Upper lobe of right lung (tissue), 1 donor: ENCODE measurements at places on chromosomes 11 and 22. TPM values are rescaled to one million over a fixed set of nuclear protein-coding genes. Genes with fewer than 3 reads are reported as not detected.

The APOL5 gene
- not detected for total RNA-seq

The ACTN3 gene
- not detected for total RNA-seq

- H3K27me3 ChIP-seq: no peaks in the 10 kb centered on the region
- no peak for DNase-seq
- no peak overlapping the region for H3K4me3 ChIP-seq
- H3K36me3 ChIP-seq: no peaks in the 10 kb centered on the region
- no peaks in the 10 kb centered on the region for H3K4me1 ChIP-seq
Observed at GRCh38 chr11:133659538-133660201, 127.4 kb upstream of the OPCML start.

GRCh38 chr22:45319324-45319685, 9.6 kb downstream of the FAM118A start:
- H3K4me3 ChIP-seq: no peak overlapping the region
- H3K36me3 ChIP-seq: peaks cover 19% of the 10 kb centered on the region
- no peak for DNase-seq
- peaks cover 32% of the 10 kb centered on the region for H3K4me1 ChIP-seq
- H3K27me3 ChIP-seq: no peaks in the 10 kb centered on the region
- peak overlapping the region; percentile 70 for H3K27ac ChIP-seq

- H3K27me3 ChIP-seq: no peaks in the 10 kb centered on the region
- no peak overlapping the region for H3K4me3 ChIP-seq
- H3K4me1 ChIP-seq: peaks cover 17% of the 10 kb centered on the region
- DNase-seq: no peak
- peaks cover 48% of the 10 kb centered on the region for H3K36me3 ChIP-seq
- H3K27ac ChIP-seq: no peak overlapping the region
Observed at GRCh38 chr11:71454470-71455113, 1.6 kb downstream of the NADSYN1 start.

GRCh38 chr11:77966338-77966737, 28.1 kb downstream of the INTS4 start:
- no peaks in the 10 kb centered on the region for H3K27me3 ChIP-seq
- peaks cover 15% of the 10 kb centered on the region for H3K36me3 ChIP-seq
- H3K4me1 ChIP-seq: no peaks in the 10 kb centered on the region

DNA sequence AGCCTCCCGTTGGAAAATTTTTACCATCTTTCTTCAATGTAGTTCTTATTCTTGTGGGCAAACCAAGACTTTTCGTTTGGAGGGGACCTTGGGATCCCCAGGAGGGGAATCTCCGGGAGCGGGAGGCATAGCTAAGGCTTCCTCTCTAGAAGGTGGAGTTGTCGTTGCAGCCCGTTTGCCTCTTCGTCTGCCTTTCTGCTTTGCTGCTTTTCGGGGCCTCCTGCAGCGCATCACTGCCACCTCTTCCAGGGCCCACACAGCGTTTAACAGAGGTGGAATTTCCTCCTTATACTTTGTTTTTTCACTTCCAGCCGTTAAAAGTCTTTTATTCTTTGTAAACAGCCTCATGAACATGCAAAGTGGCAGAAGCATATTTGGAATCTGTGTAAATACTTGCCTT, 3.5 kb upstream of the IFITM3 start:
- H3K36me3 ChIP-seq: no peaks in the 10 kb centered on the region
- H3K27me3 ChIP-seq: no peaks in the 10 kb centered on the region
- no peak overlapping the region for H3K4me3 ChIP-seq
- peaks cover 43% of the 10 kb centered on the region for H3K4me1 ChIP-seq
- peak overlapping the region; percentile 75 for H3K27ac ChIP-seq

DNA sequence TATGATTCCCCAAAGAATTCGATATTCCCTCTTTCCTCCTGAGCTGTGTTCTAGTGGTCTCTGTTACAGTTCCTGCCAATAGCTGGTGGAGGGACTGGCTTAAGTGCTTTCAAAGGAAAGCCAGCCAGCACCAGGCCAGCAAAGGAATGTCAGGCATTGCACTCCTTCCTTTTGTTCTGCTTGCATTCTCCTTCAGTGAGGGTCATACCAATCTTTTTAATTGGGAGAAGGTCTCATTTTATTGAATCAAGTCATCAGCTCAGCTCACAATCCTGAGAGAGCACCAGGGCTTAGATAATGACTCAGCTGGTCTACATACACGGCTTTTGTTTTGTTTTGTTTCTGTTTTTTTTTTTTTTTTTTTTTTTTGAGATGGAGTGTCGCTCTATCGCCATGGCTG, 222.9 kb downstream of the NAV2 start:
- peaks cover 16% of the 10 kb centered on the region for H3K36me3 ChIP-seq
- no peak overlapping the region for H3K27ac ChIP-seq
- H3K4me1 ChIP-seq: no peaks in the 10 kb centered on the region
- H3K4me3 ChIP-seq: no peak overlapping the region

- H3K36me3 ChIP-seq: no peaks in the 10 kb centered on the region
- no peak overlapping the region for H3K27ac ChIP-seq
- no peaks in the 10 kb centered on the region for H3K4me1 ChIP-seq
- H3K4me3 ChIP-seq: no peak overlapping the region
- no peak for DNase-seq
Observed at GRCh38 chr22:20909543-20910303, 7.5 kb upstream of the CRKL start.

- peaks cover 41% of the 10 kb centered on the region for H3K27me3 ChIP-seq
- H3K4me1 ChIP-seq: no peaks in the 10 kb centered on the region
- H3K36me3 ChIP-seq: no peaks in the 10 kb centered on the region
- H3K4me3 ChIP-seq: no peak overlapping the region
Observed at GRCh38 chr11:70663815-70664214, 265.5 kb downstream of the CTTN start.

GRCh38 chr11:128692753-128693415, 988 bp upstream of the FLI1 start:
- peaks cover 17% of the 10 kb centered on the region for H3K27me3 ChIP-seq
- H3K4me1 ChIP-seq: peaks cover 42% of the 10 kb centered on the region
- peak overlapping the region; percentile 94 for H3K27ac ChIP-seq
- H3K36me3 ChIP-seq: no peaks in the 10 kb centered on the region
- DNase-seq: peak; percentile 73

- no peak overlapping the region for H3K4me3 ChIP-seq
- no peak overlapping the region for H3K27ac ChIP-seq
- H3K4me1 ChIP-seq: peaks cover 4% of the 10 kb centered on the region
- H3K36me3 ChIP-seq: no peaks in the 10 kb centered on the region
- no peaks in the 10 kb centered on the region for H3K27me3 ChIP-seq
- no peak for DNase-seq
Observed at GRCh38 chr11:17924713-17925112, 88.1 kb downstream of the SERGEF start.

- H3K4me1 ChIP-seq: peaks cover 4% of the 10 kb centered on the region
- no peak for DNase-seq
- H3K4me3 ChIP-seq: no peak overlapping the region
- H3K36me3 ChIP-seq: peaks cover 31% of the 10 kb centered on the region
- H3K27ac ChIP-seq: no peak overlapping the region
Observed at GRCh38 chr11:11899401-11899800, 57.6 kb downstream of the USP47 start.
